CD4-positive, alpha-beta memory T cell (primary cell): ENCODE measurements at places on chromosomes 5 and 9. TPM values are rescaled to one million over a fixed set of nuclear protein-coding genes. Genes with fewer than 3 reads are reported as not detected.

GRCh38 chr9:124274226-124274625, 16.5 kb downstream of the NEK6 start:
- H3K4me1 ChIP-seq, result no peaks in the 10 kb centered on the region
- no peaks in the 10 kb centered on the region for H3K27me3 ChIP-seq
- no peak overlapping the region for H3K27ac ChIP-seq

GRCh38 chr5:74201334-74202081, 439.0 kb downstream of the ENC1 start:
- no peak overlapping the region for H3K4me3 ChIP-seq
- H3K27me3 ChIP-seq, result no peaks in the 10 kb centered on the region
- H3K27ac ChIP-seq, result no peak overlapping the region

DNA sequence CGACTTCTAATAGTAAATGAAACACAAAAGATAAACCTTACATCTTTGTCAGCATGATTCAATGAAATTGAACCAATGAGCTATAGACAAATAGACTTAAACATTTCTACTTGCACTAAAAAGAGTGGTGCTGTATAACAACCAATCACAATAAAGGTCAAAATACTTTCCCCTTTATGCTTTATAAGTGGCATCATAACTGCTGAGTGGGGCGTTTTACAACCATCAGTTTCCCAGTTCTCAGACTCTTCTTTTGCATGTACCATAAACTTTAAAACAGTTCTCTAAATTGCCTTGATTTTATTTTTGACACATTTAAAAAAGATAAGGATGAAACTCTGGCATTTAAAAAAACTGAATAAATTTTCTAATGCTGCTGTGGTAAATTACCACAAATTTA, 356.2 kb downstream of the NNT start:
- no peak overlapping the region for H3K27ac ChIP-seq
- no peak for DNase-seq
- H3K27me3 ChIP-seq, result no peaks in the 10 kb centered on the region
- H3K36me3 ChIP-seq, result no peaks in the 10 kb centered on the region
- no peak overlapping the region for H3K4me3 ChIP-seq

DNA sequence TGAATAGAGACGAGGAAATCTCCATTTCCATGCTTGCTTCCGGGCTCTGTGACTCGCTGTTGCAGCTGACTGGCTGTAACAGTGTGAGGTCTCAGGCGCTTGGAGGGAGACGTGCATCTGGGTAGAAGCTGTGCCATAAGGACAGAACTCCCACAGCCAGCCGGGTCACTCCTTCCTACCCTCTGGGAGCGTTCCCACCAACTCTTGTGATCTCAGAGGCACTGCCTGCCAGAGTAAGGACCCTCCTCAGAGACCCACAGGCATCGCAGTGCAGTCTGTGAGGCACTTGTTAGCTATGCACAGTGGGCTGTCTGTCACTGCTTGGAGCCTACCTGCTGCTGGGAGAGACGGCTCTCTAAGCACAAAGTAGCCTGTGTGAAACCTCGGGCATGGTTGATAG, 203.4 kb upstream of the SEMA6A start:
- no peaks in the 10 kb centered on the region for H3K4me1 ChIP-seq
- H3K36me3 ChIP-seq, result no peaks in the 10 kb centered on the region
- no peak overlapping the region for H3K27ac ChIP-seq
- no peak for DNase-seq
- no peaks in the 10 kb centered on the region for H3K27me3 ChIP-seq
- no peak overlapping the region for H3K4me3 ChIP-seq

DNA sequence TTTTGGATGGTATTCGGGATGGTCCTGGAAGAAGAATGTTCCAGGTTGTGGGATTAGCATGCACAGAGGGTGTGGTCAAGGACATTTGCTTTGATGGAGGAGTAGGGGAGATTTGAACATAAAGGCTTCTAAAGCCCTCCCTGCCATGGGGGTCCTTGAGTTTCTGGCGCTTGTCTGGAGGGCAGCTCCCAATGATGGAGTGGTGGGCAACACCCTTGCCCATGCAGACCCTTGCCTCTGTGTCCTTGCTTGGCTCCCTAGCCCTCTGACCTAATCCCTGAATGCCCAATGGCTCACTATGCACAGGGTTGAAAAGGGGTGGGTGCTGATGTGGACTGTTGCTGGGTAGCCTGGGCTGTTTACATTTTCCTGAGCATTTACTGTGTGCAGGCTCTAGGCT, 66.6 kb downstream of the RALGPS1 start:
- H3K4me1 ChIP-seq, result peaks cover 37% of the 10 kb centered on the region
- no peak overlapping the region for H3K4me3 ChIP-seq
- no peaks in the 10 kb centered on the region for H3K27me3 ChIP-seq

DNA sequence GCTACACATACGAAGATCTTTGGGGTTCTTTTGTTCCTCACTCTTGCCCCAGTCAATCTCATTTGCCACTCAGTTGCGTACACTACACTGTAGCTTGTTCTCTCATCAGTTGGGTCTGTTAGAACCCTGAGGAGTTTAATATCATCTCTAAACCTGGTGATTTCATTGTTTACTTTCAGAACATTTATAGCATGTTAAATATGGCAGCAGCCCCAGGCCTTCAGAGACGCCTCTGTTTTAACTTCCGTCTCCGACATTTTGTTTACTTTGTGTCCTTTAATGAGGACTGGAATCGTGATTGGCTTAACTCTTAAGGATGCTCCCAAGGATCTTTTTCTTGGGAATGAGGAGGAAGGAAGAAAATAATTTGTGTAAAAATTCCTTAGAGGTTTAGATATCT, 510.1 kb downstream of the NR2F1-AS1 start:
- no peak overlapping the region for H3K4me3 ChIP-seq
- no peak for DNase-seq
- no peaks in the 10 kb centered on the region for H3K4me1 ChIP-seq
- no peak overlapping the region for H3K27ac ChIP-seq

DNA sequence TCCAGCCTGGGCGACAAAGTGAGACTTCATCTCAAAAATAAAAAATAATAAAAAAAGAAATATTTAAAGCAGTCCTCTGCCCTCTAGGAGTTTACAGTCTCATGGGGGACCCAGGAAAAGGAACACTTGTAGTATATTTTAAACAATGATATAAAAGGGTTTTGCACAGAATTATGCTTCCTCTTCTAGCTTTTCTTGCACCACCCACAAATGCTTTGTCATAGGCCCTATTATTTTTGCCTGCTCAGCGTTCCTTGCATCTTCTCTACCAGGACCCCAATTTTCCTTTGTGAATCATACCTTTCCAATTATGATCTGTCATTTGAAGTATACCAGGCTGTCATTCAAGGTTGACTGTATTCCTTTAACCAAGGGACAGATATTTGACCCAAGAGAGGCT, 164.8 kb upstream of the CDKN2B start:
- H3K27me3 ChIP-seq, result no peaks in the 10 kb centered on the region
- no peak for DNase-seq
- H3K4me1 ChIP-seq, result no peaks in the 10 kb centered on the region
- no peak overlapping the region for H3K27ac ChIP-seq

The SLC12A2 gene
- 13.3 TPM for total RNA-seq

The WDR38 gene
- total RNA-seq, result not detected

- no peaks in the 10 kb centered on the region for H3K27me3 ChIP-seq
- H3K4me1 ChIP-seq, result no peaks in the 10 kb centered on the region
- no peaks in the 10 kb centered on the region for H3K36me3 ChIP-seq
- no peak for DNase-seq
- no peak overlapping the region for H3K27ac ChIP-seq
These were observed 150.1 kb upstream of the SLC27A6 start for GRCh38 chr5:128815201-128815600.

DNA sequence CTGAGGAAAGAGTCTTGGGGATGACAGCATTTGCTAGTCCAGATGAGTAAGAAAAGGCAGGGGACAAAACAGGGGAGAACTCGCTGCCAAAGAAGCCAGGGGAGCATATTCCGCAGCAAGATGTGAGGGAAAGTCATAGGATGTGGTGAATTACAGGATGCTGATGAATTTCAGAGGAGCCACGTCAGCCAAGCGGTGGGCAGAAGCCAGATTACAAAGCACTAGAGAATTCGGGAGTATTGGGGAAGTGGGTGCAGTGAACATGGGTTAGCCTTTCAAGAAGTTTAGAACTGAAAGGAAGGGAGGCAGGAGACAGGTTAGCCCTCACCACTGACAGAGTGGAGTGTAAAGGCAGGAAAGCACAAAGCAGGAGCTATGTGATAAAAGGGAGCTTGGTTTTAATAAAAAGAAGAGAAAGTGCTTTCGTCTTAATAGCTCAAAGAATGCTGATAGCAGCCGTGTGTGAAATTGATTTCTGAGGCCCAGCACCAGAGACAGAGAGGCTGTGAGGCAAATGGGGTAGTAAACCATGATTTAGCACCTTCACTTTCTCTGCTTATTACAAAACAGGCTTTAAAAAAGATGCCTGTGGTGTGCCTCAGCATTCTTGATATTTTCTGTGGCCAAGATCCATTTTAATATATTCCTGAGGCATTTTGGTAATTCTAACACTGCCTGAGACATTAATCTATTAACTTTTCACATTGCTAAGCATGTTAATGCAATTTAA, 16.9 kb downstream of the ADAMTSL1 start:
- no peak for DNase-seq
- no peaks in the 10 kb centered on the region for H3K27me3 ChIP-seq
- H3K4me1 ChIP-seq, result no peaks in the 10 kb centered on the region
- H3K27ac ChIP-seq, result no peak overlapping the region
- H3K36me3 ChIP-seq, result no peaks in the 10 kb centered on the region

GRCh38 chr9:72977670-72978069, 24.8 kb upstream of the ALDH1A1 start:
- H3K27ac ChIP-seq, result no peak overlapping the region
- H3K4me3 ChIP-seq, result no peak overlapping the region
- no peaks in the 10 kb centered on the region for H3K4me1 ChIP-seq

GRCh38 chr9:89603767-89604665, 796 bp upstream of the GADD45G start:
- H3K36me3 ChIP-seq, result no peaks in the 10 kb centered on the region
- H3K27me3 ChIP-seq, result no peaks in the 10 kb centered on the region
- H3K4me3 ChIP-seq, result peak overlapping the region; percentile 57
- H3K4me1 ChIP-seq, result peaks cover 35% of the 10 kb centered on the region
- DNase-seq, result peak; percentile 64

The MLANA gene
- total RNA-seq, result not detected

GRCh38 chr9:113255438-113255837, 19.9 kb downstream of the CDC26 start:
- DNase-seq, result no peak
- no peak overlapping the region for H3K4me3 ChIP-seq

DNA sequence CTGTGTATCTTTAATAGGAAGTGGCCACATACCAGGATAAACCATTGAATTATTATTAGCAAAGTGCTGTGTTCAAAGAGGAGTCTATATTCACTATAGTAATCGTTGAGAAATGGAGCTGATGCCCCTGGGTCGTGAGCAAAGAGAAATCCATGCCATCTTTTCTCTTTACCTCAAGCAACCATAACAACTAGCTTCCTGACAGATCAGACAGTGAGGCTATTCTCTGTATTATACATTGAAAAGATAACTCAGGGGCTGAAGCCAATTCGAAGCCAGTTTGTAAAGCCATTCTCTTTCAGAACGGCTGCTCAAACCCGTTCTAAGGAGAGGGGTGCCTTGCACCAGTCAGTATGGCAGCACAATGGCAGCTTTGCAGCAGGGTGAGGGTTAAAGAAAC, 680.6 kb downstream of the SEMA5A start:
- no peaks in the 10 kb centered on the region for H3K36me3 ChIP-seq

- H3K36me3 ChIP-seq, result no peaks in the 10 kb centered on the region
- no peak for DNase-seq
- H3K4me3 ChIP-seq, result no peak overlapping the region
- no peaks in the 10 kb centered on the region for H3K27me3 ChIP-seq
- no peak overlapping the region for H3K27ac ChIP-seq
- H3K4me1 ChIP-seq, result no peaks in the 10 kb centered on the region
These were observed 167.5 kb downstream of the TTC39B start for GRCh38 chr9:15139469-15139868.

DNA sequence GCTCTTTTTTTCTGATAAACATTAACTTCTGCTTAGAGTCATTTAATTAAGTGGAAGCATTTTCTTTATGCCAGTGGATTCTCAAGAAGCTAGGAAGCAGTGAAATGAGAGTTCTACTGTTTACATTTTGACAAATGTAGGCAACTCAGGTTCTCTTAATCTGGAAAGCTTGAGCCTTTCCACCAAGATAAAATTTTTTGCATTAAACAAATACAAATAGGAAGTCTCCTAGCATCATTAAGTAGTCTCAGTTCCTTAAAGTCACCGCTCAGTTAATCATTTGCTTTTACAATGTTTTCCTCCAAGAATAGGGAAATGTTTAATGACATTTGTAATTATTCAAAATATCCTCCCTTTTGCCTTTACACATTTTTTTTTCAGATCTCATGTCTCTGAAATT, 290.4 kb upstream of the PDE4D start:
- no peak for DNase-seq
- no peaks in the 10 kb centered on the region for H3K4me1 ChIP-seq
- no peak overlapping the region for H3K4me3 ChIP-seq
- H3K36me3 ChIP-seq, result no peaks in the 10 kb centered on the region

DNA sequence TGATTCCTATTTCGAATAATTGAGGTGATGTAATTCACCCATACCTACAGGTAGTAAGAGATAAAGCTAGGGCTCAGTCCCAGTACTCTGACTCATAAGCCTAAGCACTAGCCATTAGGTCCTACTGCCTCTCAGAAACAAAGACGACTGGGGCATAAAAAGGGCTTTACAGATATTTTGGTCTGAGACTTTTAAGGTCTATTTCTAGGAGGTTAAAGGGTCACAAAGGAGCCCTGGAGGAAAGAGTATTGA, 69.8 kb downstream of the SGCD start:
- peaks cover 6% of the 10 kb centered on the region for H3K4me1 ChIP-seq
- no peak overlapping the region for H3K4me3 ChIP-seq
- H3K27me3 ChIP-seq, result no peaks in the 10 kb centered on the region
- H3K27ac ChIP-seq, result no peak overlapping the region
- H3K36me3 ChIP-seq, result no peaks in the 10 kb centered on the region
- DNase-seq, result no peak

The GRM6 gene
- not detected for total RNA-seq

The SPATA9 gene
- not detected for total RNA-seq
